HFF-Myc (cell line): ENCODE measurements at places on chromosomes 7 and 10.

DNA sequence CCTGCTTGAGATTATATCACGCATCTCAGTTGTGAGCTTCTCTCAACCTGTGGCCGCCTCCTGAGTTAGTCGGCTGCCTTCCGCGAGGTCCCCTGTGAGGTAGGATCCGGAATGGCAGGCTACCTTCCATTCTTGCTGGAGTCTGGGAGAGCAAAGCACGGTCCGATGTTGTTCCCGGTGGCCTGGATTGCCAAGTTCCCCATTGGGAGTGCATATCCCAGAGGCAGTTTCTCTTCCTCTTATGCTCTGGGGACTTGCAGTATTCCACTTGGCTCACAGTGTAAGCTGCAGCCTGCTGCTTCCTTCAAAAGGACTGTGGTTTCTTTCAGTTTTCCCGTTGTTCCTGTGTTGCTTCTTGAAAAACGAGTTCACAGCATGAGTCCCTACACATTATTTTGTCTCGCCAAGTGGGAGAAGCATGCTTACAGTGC lies 225.4 kb upstream of the ZWINT start:
- DNase-seq: no peak

DNA sequence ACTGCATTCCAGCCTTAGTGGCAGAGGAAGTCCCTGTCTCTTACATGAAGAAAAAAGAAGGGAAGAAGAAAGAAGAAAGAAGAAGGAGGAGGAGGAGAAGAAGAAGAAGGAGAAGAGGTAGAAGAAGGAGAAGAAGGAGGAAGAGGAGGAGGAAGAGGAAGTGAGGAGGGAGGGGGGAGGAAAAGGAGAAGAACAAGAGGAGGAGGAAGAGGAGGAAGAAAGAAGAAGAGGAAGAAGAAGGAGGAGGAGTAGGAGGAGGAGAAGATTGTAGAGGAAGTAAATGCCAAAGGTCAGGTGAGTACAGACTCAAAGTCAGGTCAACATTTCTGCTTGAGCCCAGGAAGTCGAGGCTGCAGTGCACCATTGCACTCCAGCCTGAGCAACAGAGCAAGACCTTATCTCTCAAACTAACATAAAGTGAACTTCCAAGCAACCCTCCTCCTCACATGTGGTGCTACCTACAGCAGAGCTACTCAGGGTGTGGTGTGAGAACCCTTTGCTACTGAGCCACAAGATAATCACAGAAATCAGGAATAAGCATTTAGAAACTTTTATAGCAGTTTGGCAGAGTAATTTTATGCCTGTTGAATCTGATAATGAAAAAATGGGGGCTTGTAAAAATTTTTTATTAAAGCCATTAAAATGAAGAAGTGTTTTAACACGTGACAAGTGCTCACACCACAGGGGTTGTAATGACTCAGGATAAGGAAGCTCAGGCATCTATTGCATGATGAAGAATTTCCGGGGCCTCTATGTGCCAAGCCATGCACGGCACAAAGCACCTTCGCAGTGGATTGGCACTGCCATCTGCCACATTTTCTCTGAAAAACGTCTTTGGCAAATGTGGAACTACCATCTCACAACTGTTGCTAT lies 224.9 kb upstream of the AUTS2 start:
- DNase-seq: no peak

GRCh38 chr10:79189853-79190435 lies 121.2 kb downstream of the ZMIZ1 start:
- no peak for DNase-seq

DNA sequence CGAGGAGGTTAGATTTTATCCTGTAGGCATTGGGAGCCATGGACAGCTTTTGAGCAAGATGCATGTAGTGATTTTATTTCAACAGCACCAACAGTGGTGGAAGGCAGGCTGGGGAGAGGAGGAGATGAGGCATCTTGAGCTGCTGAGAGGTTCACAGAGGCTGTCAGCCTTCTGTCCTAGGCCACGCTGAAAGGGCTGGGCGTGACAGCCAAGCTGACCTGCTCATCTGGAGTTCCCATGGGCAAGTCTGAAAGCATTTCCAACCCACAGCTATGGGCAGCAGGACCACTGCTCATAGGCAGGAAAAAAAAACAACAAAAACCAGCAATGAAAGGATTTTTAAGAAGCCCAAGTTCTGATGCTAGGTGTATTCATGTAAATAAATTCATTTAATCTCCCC lies 7.7 kb downstream of the NEURL1 start:
- no peak for DNase-seq

DNA sequence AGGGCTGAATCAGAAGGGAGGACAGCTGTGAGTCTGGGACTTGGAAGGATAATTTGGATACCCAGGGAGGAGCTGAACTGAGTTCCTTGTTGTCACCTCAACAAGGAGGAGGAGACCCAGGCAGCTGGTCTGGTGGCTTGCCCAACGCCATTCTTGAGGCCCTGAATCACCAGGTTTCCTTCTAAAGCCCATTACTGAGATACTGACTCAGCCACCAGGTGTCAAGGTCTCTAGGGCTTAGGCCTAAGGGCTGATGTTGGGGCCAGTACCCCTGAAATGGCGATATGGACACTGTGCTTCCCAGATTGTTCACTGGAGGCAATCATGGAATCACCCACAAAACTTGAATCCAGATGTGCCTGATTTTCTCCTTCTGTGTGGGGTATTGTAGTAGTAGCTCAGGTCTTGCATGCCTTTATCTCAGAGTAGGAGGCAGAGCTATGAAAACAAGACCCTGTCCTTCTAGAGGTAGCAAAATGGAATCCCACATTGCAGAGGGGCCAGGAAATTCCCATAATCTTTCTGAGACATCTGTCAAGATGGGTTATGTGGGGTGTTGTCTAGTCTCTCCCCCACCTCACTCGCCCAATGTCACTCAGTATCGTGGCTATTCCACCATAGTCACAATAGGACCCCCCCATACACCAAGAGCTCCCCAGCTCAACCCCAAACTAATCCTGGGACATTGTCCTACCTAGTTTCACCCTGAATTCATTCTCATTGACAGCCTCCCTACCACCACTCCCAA lies 1.8 kb upstream of the ATG9B start:
- DNase-seq: no peak

GRCh38 chr10:130715686-130716670 lies 579.8 kb downstream of the GLRX3 start:
- DNase-seq: no peak

- no peak for DNase-seq
Observed at GRCh38 chr10:119896061-119896655, 3.6 kb downstream of the SEC23IP start.

DNA sequence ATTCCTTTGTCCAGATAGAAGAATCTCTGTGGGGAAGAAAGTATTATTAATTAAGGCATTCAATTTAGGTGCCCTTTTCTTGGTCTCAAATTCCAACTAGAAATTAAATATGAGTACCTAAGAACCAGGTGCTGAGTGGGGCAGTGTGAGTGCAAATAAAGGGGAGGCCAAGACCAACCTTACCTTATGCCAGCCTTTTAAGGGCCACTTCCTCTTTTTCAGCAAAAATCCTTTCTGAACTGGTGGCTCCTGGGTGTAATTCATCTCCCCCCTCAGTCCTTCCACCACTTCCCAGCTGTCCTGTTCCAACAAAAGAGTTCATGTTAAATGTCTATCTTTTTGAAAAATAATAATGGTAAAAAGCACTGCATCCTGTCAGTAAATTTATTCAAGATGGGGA lies 108.2 kb downstream of the OSBPL3 start:
- no peak for DNase-seq

- no peak for DNase-seq
Observed at GRCh38 chr7:71216211-71216610, 84.3 kb downstream of the GALNT17 start.

GRCh38 chr10:121865554-121865953 lies 62.3 kb downstream of the ATE1 start:
- DNase-seq: no peak
